Keratinocyte (primary cell): ENCODE measurements at places on chromosomes 13 and 19.

DNA sequence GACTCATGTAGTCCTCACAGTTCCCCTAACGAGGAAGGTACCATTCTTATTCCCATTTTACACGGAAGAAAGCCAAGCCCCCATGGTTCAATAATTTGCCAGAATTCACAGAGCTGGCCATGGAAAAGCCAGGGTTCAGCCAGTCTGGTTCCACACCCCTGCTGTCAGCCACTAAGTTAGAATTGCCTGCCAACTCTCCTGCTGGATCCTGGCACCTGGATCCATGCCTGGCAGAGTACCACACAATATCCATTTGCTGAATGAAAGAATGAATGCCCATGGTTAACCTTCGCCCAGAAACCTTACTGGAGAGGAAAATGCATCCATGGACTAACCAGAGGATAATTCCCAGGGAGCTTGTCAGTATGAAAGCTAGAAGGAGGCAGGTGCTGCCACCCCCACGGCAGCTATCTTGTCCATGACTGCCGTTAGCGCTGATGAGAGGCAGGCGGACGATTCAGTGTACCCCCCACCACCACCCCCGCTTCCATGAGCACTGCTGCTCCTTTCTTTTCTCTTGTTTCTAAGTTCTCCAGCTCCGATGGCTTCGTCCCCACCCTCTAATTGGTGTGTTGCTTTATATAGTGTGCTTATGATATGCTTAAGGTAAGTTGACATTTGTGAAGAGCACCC lies 114.5 kb downstream of the SLC7A1 start:
- DNase-seq, result no peak
- no peak overlapping the region for H3K4me3 ChIP-seq
- H3K4me1 ChIP-seq, result no peaks in the 10 kb centered on the region
- no peak overlapping the region for H3K27ac ChIP-seq
- H3K36me3 ChIP-seq, result no peaks in the 10 kb centered on the region
- H3K27me3 ChIP-seq, result peaks cover 11% of the 10 kb centered on the region

GRCh38 chr19:6023936-6024335 lies 46.0 kb upstream of the RANBP3 start:
- H3K27me3 ChIP-seq, result no peaks in the 10 kb centered on the region
- H3K36me3 ChIP-seq, result peaks cover 16% of the 10 kb centered on the region
- no peak overlapping the region for H3K27ac ChIP-seq
- no peak for DNase-seq

- H3K4me1 ChIP-seq, result peaks cover 2% of the 10 kb centered on the region
- H3K27me3 ChIP-seq, result peaks cover 31% of the 10 kb centered on the region
- no peak for DNase-seq
- H3K36me3 ChIP-seq, result no peaks in the 10 kb centered on the region
Measured at GRCh38 chr13:61410669-61411297, 4.9 kb downstream of the PCDH20 start.

GRCh38 chr13:99421271-99421670 lies 80.0 kb upstream of the TM9SF2 start:
- no peaks in the 10 kb centered on the region for H3K36me3 ChIP-seq
- H3K4me3 ChIP-seq, result no peak overlapping the region
- peaks cover 24% of the 10 kb centered on the region for H3K27me3 ChIP-seq
- DNase-seq, result no peak

- H3K36me3 ChIP-seq, result no peaks in the 10 kb centered on the region
- no peaks in the 10 kb centered on the region for H3K4me1 ChIP-seq
- no peak overlapping the region for H3K4me3 ChIP-seq
- DNase-seq, result no peak
- H3K27ac ChIP-seq, result no peak overlapping the region
- H3K27me3 ChIP-seq, result no peaks in the 10 kb centered on the region
Measured at GRCh38 chr13:90185734-90186133, 1161.8 kb upstream of the MIR17HG start.

DNA sequence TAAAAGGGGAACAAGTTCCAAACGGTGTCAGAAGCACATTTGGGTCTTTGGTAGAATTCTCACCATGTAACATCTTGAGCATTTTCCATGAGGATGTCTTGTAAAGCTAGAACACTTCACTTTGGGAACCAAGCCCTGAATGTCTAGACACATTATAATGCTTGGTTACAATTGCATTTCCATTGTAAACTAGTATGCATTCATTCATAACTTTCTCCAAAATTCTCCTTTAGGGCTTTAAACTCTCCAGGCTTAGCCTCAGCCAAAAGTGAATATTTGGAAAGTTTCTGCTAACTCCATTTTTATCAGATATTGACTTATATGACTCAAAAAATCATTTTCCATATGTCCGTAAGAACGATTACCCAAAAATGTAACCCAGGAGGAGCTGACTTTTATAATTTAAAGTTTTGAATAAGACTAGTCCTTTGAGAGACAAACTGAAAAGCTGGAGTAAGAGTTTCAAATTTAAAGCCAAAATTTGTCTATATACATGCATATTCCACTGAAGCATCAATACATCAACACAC lies 1170.4 kb downstream of the EFNB2 start:
- H3K27me3 ChIP-seq, result no peaks in the 10 kb centered on the region
- H3K27ac ChIP-seq, result no peak overlapping the region
- H3K36me3 ChIP-seq, result no peaks in the 10 kb centered on the region
- H3K4me1 ChIP-seq, result no peaks in the 10 kb centered on the region

- H3K27me3 ChIP-seq, result no peaks in the 10 kb centered on the region
- H3K4me1 ChIP-seq, result no peaks in the 10 kb centered on the region
- no peak for DNase-seq
Measured at GRCh38 chr13:98517576-98518310, 59.2 kb downstream of the STK24 start.

DNA sequence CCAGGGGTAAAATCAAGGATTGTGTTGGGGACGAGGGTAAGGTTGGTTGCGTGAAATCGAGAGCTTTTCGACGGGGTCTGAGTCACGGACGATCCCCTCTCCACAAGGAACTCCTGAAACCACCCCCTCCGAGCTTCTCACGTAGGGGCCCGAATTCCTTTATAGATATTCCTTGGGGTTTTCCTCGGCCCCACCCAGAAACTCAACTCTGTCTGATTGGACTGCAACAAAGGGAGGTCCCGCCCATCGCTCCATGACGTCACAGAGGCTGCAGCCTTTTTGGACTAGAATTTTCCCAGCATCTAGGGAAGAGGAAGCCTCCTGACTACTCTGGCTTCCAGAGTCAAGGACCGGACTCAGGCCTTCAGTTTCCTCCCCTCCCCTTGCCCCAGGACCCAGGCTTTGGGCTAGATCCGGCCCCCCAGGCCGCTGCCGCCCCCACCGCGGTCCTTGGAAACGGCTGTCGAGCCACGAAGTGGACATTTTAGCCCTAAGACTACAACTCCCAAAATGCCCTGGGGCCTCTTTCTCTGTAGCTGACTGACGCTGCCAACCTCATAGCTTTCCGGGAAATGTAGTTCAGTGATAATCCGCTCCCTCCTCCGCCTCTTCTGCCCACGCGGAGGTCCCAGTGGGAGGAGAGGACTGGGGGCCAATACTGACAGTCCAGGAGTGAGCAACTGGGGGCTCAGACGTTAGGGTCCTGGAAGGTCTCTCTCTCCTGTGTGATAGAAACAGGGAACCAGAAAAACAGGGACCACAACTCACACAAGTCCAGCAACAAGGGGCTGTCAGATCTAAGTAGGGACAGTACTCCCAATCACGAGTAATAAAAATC lies at the start of gene IZUMO1:
IZUMO1 (minus strand) TSS at position 172 of the 838 bp plus-strand sequence. CDS start 1,050 bp downstream, outside the sequence.
- no peak within 1 kb of the TSS for H3K4me3 ChIP-seq
- H3K4me1 ChIP-seq, result no peaks in the 10 kb centered on the region
- H3K27me3 ChIP-seq, result no peaks in the 10 kb centered on the region
- peaks cover 19% of the 10 kb centered on the region for H3K36me3 ChIP-seq

DNA sequence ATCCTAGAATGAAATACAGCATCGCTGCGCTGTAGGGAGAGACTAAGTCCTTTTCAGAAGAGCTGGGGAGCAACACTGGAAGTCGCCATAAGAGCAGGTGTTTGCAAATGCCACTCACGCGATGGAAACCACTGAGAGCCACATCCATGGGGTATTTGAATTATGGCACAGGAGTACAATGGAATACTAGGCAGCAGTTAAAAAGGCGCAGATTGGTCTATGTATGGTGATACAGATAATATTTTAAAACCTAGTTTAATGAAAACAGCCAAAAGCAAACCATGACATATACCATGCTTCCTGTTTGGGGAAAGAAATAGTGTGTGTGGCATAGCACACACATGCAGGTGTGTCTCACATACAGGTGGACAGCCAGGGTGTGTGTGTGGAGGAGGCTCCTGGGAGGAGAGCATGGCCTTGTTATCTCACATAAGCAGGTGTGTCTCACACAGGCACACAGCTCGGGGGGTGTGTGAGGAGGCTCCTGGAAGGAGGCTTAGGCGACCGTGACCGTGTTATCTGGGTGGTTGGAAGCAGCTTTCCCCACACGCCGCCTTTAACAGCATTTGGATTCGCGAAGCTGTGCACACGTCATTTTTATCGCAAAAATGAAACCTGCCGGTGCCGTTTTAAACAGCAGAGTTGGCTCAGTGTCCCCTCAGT lies 33.6 kb downstream of the ADPRHL1 start:
- H3K27ac ChIP-seq, result no peak overlapping the region
- no peak for DNase-seq
- H3K4me1 ChIP-seq, result no peaks in the 10 kb centered on the region
- H3K4me3 ChIP-seq, result no peak overlapping the region
